GM13976 (cell line): ENCODE measurements at places on chromosomes 7 and 10.

DNA sequence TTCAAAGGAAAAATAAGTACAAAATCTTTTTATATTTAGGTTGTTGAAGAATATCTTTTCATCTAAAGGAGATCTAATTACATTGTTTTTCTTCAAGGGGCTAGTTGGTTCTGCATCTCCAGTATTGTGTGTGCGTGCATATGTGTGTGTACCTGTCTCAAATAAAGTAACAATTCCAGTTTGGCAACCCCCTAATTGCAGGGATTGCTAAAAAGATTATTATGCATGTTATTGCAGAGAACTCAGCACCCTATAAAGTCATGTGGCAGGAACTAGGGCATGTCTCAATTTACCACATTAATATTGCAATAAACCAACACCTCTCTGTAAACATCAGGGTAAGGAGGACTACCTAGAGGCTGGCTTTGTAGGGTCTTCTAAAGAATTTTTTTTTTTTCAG is 37.0 kb downstream of the MRPS33 start:
- no peak for DNase-seq

- DNase-seq, result no peak
Measured at GRCh38 chr10:130960531-130960930, 351.0 kb downstream of the TCERG1L start.

- DNase-seq, result no peak
Measured at GRCh38 chr10:52658112-52658511, 114.5 kb downstream of the MBL2 start.

- no peak for DNase-seq
Measured at GRCh38 chr10:54983255-54983654, 182.2 kb upstream of the PCDH15 start.

DNA sequence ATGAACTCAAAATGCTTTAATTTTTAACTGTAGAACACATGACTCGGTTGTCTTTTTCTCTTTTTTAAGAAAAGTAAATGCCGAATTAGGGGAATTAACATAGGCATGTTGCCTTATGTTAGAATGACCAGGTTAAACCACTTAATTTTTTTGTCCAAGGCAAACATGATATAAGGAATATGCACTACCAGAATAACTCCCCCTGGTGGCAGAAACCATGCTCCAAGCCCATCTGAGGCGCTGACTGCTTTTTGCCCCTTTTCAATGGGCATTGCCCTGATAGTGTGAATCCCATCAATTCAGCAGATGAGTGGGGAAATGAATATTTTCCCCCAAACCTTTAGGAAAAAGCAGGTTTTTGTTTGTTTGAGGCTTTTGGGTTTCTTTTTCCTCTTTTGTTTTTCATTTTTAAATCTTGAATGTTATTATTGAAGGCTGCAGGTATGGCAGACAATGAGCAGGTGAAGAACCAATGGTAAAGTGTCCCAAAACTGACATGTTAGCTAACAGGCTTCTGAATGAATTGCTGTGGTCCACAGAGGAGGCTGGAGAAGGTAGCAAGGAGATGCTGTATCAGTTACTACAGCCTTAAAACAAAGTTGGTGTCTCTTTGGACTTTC is 284.3 kb downstream of the SORCS3 start:
- DNase-seq, result peak; percentile 18

- DNase-seq, result peak; percentile 82
Measured at GRCh38 chr7:151759591-151760042, 117.3 kb downstream of the PRKAG2 start.

DNA sequence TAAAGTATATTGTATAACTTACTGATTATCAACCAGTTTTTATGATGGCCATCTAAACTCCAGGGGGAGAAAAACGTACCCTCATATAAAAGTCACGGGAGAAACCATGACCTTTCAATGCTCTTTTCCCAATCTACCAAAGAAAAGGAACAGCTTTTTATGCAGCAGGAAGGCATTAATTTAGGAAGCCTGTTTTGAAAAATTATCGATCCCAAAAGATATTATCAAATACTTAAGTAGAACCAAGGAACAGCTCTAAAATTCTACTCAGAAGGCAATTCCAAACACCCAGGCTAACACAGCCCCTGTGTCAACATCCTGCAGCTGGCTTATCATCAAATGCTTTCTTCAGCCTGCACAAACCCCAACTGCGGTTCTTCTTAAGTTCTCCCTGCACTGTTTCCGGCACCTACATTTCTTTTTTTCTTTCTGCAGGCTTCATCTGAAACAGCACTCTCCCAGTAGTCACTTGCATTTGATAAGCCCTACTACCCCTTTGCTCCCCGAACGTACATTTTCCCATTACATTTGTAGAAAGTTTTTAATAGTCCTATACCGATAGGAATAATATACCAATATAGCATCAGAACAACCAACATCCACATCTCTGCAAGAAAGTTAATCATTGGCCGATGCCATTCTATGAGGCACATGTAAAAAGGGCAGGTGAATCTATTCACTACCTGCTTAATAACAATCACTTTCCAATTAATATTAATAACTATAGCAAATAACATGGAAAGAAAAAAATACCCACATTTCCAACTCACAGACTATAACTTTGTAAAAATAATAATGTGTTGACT is 47.9 kb downstream of the PIP4K2A start:
- DNase-seq, result no peak

GRCh38 chr10:49781247-49781646 is 19.1 kb upstream of the OGDHL start:
- DNase-seq, result no peak

GRCh38 chr7:25031007-25031406 is 51.0 kb upstream of the OSBPL3 start:
- peak; percentile 37 for DNase-seq

DNA sequence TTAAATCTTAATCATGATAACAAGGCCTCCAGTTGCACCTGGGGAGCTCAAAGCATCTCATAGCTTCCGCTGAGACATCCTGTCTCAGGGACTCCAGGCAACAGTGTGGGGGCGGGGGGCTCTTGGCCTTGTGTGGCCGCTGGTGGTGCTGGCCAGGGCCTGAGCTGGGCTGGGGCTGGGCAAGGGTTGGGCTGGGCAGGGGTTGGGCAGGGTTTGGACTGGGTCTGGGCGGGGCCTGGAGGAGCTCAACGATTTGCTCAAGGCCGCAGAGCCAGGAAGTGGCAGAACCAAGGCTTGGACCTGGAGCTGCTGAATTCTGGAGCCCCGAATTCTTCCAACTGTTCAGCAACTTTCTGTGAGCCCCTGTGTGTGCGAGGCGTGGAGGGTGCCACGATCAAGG is 37.9 kb upstream of the PSMG3 start:
- DNase-seq, result no peak

DNA sequence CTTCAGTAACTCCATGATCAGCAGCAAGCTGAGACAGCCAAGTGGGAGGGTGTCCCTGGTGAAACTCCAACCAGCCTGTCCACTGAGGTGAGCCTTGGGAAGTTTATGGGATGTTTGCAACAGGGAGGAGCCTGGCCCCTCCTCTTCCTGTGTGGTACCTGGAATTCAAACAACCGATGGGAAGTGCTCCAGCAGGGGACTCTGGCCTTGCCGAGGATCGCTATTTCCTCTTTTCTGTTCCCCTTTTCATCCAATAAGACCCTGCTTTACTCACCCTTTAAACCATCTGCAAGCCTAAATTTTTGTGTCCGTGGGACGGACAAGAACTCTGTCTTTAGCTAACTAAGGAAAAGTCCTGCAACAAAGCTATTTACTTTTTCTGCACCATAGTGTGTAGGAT is 491.1 kb upstream of the ZMIZ1 start:
- no peak for DNase-seq

DNA sequence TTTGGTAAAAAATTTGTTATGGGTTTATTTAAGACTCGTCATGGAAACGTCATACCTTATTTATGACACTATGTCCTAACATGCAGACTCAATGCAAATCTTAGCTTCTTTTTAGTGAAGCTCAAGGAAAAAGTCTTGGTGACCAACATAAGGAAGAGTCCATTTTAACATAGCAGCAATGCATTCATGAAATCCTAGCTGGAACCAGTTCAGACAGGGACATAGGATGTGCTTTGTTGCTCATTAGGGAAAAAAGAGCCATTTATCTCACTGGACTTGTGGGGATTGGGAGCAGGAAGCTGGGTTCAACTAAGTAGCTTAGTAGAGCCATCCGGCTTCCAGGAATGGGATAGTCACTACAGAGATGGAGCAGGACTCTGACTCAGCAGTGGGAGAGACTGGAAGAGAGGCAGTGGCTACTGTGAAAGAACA is 100.7 kb upstream of the DKK1 start:
- no peak for DNase-seq

DNA sequence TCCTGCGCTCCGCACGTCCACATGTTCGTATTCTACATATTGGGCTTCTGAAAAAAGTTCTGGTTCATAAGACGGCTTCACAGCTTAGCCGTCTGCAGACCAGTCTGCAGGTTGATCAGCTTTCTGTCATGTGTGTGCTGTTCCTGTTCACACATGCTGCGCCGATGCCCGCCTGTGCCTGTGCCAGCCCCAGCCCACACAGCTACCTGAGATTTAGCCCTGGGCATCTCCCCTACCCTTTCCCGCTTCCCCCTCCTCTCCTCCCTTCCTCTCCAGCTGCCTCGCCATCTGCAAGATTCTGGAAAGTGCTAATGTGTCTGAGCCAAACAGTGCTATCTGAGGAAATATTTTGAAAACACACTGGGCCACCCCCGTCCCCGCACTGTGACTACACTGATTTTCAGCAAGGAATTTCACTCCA is 7.1 kb downstream of the CHST3 start:
- DNase-seq, result no peak

DNA sequence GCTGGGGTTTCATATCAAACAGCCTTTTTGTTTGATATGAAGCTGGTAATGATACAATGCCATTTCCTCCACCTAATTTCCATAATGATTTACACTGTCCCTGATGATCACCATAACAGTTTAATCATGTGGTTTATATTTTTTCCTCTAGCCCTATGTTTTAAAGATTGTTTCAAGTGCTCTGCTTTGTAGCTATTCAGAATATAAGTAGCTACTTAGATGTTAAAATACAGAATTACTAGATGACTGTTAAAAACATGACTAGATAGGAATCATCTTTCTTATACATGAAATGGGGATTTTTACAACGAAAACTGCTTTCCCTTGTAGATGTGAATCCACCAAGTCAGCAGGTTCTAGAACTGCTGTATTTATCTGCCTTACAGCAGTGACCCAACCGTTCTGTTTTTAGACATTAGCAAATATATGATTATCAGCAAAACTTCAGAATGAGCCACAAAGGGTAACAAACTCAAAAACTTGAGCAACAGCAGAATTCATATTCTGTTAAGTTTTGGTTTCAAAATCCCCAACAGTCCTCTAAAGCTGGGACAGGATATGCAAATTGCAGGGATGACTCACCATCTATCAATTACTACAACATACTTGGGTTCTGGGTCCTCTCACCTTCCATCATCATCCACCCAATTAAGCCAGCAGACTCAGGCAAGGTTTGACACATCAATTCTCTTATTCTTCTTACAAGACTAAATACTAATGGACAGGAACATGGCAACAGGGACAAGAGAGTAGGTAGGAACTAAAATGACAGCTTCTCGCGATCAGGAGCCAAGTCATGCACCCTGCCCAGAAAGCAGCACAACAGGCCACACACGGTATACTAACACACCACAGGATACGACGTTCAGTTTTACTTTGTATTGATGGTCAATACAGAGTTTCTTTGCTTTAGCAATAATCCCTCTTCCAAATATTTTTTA is 83.9 kb downstream of the PIP4K2A start:
- peak; percentile 66 for DNase-seq
